ENCODE measurements at places on chromosomes 4 and X.

DNA sequence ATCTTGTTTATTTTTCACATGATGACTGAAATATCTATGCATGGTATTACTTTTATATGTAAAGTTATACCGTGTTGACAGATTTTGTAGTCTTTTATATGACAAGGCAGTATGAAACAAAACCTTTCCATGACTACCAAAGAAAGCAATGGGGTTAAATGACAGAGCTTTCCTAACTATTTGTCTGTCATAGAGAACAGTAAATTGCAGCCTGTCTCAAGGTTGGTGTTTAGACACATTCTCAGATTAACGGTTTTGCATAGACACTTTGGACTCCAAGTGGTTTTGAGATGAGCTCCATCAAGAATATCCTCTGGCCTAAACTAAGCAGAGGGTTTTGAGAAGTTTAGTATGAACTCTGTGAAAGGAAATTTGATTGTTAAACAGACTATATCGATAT is 180.7 kb upstream of the TENM3 start:
- DNase-seq, result no peak

GRCh38 chrX:77900688-77901087 is 1.4 kb downstream of the COX7B start:
- no peak for DNase-seq

- no peak for DNase-seq
Observed at GRCh38 chr4:156779042-156779441, 192.6 kb downstream of the PDGFC start.

DNA sequence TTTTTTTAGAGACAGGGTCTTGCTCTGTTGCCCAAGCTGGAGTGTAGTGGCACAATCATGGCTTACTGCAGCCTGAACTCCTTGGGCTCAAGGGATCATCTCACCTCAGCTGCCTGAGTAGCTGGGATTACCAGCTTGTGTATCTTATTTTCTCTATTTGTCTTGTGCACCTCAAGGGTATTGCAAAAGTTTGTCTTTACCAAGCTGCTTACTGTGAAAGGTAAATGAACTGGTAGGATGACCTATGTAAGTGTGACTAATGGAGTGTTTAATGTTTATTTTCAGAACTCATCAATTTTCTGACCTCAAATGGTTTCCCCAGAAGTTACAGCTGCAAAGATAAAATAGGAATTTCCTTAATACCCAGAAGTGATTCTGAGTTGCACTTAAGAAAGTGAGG is 5.3 kb upstream of the FGA start:
- DNase-seq, result no peak

GRCh38 chrX:127570276-127570675 is 481.9 kb downstream of the ACTRT1 start:
- DNase-seq, result no peak

- no peak for DNase-seq
Observed at GRCh38 chrX:39439906-39440798, 638.9 kb downstream of the MID1IP1 start.

- no peak for DNase-seq
Observed at GRCh38 chr4:113607998-113608397, 153.5 kb downstream of the CAMK2D start.
